ENCODE measurements at places on chromosomes 3 and 15. TPM values are rescaled to one million over a fixed set of nuclear protein-coding genes. Genes with fewer than 3 reads are reported as not detected.

DNA sequence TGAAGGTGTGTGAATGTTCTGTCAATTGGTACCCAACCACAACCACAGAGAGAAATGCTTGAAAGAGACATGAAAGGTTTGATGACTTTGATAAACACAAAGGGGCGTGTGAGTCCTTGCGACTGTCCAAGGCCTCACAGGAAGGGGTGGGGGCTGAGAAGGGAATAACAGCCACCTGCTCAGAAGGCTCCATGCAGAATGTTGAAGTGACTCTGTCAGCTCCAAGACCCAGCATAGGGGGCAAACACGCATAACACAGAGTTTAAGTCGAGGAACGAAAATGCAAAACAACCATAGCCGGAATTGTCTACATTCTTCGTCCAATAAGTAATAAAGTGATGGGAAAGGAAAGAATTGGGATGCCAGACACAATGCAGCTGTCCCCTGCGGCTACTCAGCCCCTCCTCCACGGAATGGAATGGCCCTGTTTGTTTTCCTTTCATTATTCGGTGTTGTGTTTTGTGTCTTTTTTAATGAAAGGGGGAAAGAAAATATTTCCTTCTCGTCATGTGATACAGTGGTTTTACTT, 19.9 kb downstream of the TMEM212 start:
- DNase-seq: no peak

DNA sequence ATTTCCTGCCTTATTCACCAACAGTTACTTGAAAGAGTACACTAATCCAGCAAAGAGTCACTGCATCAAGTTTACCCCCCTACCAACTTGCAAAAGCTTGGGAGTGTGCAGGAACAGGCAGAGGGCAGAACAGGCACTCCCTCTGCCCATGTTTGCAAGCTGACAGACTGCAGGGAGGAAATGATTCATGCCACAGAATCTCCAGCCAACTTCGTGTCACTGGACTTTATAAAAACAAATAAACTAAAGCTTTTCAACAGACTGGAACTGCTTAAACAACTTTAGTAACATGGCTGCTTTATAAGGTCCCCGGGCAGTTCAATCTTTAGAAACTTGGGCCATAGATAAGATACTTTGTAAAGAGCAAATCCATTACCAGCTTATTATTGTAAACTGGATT, 129.5 kb downstream of the THRB start:
- DNase-seq: peak; percentile 54

GRCh38 chr15:101091080-101092017, 160.5 kb downstream of the CHSY1 start:
- DNase-seq: peak; percentile 85

The SH3BP5 gene
- total RNA-seq: 21.7 TPM

- no peak for DNase-seq
These were observed 140.9 kb upstream of the TP63 start for GRCh38 chr3:189490337-189490736.
